ENCODE measurements at places on chromosomes 4 and X. TPM values are rescaled to one million over a fixed set of nuclear protein-coding genes. Genes with fewer than 3 reads are reported as not detected.

DNA sequence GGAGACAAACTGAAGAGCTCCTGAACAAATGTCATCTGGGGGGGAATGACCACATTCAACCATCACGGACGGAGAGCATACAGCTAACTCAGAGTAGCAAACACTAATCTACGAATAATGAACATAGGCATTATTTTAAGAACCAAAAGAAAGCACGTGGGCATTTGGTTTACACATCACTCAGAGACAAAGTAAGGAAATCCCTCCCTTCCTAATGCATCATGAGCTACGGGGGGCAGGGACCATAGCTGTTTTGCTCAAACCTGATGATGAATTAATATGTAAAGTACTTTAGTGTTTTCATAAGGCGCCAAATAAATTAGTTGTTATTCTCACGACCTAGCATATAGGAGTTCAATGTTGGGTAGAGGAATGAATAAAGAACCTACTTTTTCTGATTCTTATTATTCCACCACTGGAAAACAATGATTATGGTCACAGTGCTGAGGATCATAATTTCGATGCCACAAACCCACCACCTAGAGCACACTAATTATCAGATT is 11.7 kb upstream of the TMEM156 start:
- DNase-seq, result no peak

DNA sequence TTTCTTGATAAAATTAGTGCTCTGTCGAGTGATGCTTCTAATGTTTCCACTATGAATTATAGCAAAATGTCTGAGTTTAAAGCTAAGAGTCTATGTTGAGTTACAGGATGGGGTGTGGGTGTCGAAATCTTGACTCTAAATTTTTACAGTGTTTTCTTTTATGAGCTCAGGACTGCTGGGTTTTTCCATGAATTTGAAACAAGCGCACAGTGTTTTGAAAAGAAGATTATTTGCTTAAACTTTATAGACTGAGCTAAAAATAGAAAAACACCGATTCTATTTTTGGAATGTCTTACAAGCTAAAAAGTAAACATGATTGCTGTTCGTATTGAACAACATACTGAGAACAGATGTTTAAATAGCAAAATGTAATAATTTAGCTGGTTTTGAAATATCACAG is 7.5 kb downstream of the PTTG2 start:
- no peak for DNase-seq

DNA sequence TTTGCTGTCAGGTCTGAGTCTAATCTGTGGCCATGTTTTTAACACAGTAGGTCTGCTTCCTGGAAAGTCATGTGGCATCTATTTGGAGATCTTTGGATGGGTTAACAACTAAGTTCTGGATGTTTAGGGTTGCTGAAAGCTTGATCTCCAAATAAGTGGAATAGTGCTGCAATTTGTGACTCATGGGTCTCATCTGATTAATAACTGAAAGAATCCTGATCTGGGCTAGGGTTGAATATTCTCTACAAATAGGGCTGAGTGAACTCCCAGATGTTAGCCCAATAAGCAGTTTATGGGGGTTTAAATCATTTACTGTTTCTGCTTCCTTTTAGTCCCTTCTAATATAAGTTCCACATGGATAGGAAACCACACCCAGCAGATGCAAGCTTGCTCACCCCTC is 23.1 kb downstream of the CT47C1 start:
- no peak for DNase-seq

DNA sequence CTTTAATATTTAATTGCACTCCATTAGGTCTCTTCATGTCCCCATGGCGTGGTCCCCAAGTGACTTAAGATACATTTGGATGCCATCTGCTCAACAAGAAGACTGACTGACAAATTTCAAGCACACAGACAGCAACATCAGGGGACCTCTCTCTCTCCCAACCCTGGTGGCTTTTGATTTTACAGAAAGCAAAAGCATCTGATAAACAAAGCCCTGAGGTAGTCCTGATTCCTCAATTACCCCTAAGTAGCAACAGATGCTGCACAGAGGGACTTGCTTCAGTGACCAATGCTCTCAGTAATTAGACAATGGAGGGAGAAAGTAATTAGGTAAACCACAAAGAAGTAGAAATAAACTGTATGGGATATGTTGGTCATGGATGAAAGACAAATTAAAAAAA is 426.4 kb downstream of the INPP4B start:
- no peak for DNase-seq

DNA sequence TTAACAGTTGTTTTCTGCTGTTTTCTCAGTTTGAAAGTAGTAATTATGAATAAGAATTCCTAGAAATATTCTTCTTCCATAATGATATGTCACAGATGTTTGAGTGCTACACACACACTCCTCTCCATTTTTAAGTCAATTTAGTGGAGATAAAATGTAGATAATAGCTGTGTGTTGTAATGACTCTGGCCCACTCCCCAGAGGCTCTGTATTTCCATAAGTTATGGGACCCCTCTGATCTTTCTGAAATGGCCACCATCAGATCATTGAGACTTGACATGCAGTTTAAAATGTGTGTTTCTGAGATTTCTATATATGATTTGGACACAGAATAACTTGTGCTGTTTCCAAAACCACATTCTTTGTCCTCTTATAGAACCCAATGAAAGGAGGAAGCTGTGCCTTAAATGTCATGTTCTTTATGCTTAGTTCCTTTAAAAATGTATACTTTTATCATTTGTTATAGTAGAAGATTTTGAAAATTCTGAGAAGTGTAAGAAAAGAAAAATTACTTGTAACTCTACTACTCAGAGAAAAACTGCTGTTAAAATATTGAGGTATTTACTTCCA is 46.4 kb downstream of the GAB1 start:
- no peak for DNase-seq

DNA sequence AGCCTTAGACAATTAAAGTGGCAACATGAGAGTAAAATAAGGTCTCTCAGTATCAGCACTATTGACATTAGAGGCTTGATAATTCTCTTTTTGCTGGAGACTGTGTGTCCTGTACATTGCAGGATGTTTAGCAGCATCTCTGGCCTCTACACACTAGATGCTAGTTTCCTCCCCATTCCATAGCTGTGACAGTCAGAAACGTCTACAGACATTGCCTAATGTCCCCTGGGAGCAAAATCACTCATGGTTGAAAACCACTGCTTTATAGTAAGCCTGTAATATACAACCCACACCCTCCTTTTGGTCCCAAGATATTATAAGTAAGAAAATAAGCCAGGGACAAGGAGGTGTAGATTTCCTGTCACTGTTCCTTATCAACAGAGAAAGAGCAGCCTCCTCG is 166.0 kb downstream of the FRMPD4 start:
- no peak for DNase-seq

GRCh38 chrX:107522901-107523300 is 73.4 kb downstream of the FRMPD3 start:
- DNase-seq, result no peak

XK gene
- polyA plus RNA-seq, result 0.11 TPM

GPR119 gene
- not detected for polyA plus RNA-seq
